ENCODE measurements at places on chromosomes 11 and 22.

DNA sequence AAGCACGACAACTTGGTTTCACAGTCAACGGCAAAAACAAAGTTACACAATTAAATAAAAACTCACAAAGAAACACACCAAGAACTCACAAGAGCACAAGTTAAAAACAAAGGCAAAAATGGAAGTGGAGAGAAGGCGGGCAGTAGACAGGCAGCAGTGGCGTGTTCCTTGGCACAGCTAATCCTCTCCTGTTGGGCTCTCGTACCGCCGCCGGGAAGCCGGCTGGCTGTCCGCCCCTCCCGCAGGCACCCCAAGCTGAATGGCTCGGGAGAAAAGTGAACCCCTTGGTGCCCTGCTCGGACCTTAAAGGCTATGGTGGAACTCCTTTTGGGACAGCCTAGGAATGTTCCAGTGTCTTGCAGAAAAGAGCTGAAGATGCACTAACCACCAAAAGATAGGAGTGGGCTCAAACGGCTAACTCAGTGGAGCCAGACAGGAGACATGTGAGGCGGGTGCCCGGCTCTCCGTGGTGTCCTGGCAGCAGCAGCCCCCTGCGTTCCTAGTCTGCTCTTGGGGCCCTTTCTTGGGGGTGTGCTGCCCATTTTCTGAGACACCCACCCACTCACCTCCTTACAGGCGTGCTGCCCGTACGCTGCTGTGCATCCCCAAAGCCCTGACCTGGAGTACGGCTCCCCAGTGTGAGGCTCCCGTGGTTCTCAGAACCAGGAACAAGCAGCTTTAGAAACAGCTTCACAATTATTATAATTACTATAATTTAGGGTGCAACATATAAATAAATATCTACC is 86.1 kb upstream of the BID start:
- no peak for DNase-seq

- DNase-seq = no peak
These were observed 88.6 kb downstream of the RTL6 start for GRCh38 chr22:44409211-44409973.

GRCh38 chr11:65386307-65387140 is at the start of gene FRMD8:
Gene FRMD8 (plus strand): TSS chr11:65386637. CDS start chr11:65387037, 400 bp downstream.
- DNase-seq = peak; percentile 84

GRCh38 chr11:120303004-120303637 is 22.0 kb upstream of the TLCD5 start:
- DNase-seq = peak; percentile 53

DNA sequence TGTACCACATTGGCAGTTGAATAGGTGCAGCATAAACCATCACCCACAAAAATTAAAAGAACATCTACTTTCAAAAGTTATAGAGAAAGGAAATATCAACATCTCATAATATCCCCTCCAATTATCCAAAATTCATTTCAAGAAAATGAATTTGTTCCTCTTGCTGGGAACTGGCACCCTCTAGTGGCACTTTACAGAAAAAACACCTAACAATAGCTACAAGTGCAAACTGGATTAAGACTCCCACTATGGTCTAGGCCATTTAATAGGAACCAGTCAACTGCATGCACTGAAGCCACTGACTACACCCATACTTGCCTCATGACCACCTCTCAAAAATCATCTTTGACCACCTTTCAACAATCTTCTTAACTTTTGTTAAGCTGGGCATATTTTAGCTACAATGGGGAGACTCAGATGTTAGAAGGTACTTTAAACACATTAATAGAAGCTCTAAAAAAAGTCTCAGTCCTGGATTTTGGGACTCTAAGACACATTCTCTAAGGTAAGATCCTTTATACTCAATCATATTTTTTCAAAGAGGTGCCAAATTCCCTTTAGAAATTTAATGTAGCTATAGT is 17.3 kb downstream of the TRAF6 start:
- peak; percentile 22 for DNase-seq

GRCh38 chr11:64135711-64136110 is 30.2 kb downstream of the MACROD1 start:
- no peak for DNase-seq

DNA sequence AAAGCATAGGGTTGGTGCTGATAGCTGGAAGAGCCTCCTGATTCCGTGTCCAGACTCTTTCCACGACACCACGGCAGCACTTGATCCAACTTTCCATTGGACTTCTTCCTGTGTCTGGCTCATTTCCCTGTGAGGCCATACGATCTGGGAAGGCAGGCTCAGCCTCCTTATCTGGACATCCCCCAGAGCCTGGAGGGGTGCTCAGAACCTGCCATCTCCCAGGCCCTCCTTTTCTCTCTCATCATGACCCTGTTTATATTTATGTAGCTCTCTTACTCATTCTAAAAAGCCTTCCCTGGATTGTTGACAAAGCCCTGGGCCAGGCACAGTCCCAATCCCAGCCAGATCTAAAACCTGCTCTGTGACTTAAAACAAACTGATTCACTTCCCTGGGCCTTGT is 7.8 kb upstream of the BCL9L start:
- no peak for DNase-seq

GRCh38 chr11:47477323-47477722 is 28.4 kb upstream of the RAPSN start:
- no peak for DNase-seq

DNA sequence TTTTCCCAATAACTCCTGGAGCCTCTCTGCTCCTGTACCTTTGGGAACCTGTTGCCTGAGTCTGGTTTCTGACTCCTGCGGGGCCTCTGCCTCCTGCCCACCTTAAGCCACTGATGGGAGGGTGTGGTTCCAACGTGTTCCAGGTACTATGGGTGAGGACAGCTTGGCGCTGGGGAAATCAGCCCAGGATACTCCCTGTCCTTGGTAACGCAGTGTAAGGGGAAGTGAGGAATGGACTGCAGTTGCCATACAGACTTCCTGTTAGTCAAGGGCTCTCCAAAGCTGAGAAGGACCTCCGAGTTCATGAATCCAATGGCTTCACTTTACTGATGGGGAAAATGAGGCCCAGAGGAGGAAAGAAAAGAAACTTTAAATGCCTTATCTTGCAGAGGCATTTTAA is 1.2 kb upstream of the MARK2 start:
- no peak for DNase-seq

DNA sequence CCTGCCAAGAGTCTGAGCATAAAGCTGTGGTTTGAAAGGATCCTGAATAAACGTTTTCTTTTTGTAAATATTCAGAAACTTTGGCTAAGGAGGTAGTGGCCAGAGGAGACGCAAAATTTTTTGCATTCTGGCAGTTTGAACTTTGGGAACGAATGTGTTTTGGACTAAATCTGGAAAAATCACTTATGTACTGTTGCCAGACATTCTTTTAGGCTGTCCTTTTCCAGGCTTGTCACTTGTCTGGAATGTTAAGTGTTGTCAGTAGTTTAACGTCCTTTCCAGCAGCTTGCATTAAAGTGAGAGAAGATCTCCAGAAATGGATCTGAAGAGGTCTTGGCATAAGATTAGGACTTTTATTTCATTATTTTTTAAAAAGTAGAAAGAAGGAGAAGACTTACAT is 18.5 kb downstream of the SPECC1L start:
- no peak for DNase-seq

DNA sequence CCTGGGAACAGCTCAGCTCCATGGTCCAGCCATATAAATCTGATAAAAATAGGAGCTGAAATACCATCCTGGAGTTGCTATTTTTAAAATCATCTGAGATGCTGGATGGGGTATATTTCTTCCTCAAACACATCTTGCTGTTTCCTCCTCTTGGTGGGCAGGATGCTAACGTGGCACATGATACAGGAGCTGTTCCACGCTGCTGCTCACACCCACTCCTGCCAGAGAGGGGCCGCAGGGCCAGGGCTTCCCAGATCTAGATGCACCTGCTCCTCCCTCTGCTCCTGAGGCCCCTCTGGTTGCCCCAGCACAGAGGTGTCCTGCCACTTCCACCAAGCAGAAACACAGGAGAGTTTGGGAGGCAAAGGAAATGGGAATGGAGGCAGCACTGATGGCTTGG is 3.3 kb upstream of the ST3GAL4 start:
- no peak for DNase-seq

- DNase-seq = no peak
These were observed 30.3 kb upstream of the EMID1 start for GRCh38 chr22:29175312-29175835.

DNA sequence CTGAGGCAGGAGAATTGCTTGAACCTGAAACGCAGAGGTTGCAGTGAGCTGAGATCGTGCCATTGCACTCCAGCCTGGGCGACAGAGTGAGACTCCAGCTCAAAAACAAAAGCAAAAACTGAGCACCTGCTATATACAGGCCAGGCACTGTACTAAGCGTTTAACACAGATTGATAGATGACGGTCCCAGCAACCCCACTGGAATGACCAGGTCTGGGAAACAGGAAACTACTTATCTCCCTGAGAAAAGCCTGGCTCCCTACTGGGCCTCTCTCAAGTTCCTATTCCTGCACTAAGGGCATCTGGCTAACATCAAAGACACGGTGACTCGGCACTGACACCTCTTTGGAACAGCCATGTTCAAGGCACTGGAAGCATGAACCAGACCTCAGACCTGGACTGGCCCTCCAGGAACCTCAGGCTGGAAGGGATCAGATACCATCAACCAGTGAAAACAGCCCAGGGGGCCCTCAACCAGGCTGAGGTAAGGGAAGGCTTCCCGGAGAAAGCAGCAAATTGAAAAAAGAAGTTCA is 16.6 kb downstream of the ARAP1 start:
- DNase-seq = no peak

DNA sequence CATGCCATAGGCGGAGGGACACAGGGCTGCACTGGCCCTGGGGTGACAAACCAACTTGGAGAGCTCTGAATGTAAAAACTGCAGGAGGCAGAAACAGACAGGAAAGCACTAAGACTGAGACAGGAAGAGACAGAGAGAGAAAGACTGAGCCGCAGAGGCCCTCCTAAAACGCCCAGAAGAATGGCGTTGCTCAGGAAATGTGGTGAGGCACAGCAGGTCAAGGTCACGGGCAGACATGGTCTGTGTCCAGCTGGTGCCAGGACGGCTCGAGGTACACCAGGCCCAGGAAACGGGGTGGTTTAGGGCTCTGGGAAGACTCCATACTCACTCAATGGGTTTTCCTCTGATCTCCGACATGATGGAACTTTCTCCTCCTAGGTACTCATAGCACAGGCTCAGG is 29.1 kb downstream of the MAFF start:
- DNase-seq = no peak

DNA sequence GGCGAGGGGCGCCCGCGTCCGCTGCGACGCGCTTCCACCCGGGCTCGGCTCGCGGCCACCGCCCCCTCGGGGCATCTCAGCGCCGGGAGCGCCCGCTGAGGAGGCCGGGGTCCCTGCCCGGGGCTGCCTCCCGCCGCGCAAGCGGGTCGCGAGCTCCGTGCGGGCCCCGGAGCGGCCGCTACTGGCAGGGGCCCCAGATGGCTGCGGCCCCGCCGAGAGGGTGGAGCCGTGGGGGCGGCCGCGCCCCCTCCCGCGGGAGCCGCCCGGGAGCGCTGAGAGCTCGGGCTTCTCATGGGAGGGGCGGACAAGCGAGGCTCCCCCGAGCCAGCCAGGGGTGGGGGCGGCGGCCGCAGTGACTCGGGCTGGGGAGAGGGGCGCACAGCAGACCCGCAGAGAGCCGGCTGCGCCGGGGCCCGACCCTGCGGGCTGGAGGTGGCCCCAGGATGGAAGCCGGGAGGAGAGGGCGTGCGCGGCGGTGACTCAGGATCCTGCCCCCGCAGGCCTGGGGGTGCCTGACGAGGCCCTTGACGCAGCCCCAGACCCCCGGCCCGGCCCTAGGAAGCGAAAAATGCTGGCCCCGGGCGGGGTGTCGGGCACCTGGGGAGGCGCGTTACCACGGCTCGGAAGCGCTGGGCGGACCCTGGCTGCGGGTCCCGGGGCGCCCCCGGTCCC is 603 bp upstream of the ZFTA start:
- no peak for DNase-seq

DNA sequence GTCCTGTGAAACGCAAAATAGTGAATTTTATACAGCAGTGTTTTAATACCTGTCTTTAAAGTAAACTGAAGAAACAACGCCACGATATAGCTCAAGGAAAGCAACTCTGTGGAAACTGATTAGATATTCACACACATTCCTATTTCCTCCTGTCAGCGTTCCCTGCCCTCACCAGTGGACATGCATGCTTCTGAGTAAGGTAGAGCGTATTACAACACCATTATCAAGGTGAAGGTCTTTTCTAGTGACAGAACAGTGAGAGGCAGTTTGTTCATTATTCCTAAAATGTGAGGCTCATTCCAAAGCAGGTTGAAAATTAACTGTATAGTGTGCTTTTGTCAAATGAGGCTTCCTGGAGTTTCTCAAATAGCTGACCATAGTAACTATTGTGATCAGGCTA is 153.1 kb downstream of the DDX10 start:
- DNase-seq = no peak

GRCh38 chr11:45273509-45273908 is 12.6 kb downstream of the SYT13 start:
- DNase-seq = no peak

DNA sequence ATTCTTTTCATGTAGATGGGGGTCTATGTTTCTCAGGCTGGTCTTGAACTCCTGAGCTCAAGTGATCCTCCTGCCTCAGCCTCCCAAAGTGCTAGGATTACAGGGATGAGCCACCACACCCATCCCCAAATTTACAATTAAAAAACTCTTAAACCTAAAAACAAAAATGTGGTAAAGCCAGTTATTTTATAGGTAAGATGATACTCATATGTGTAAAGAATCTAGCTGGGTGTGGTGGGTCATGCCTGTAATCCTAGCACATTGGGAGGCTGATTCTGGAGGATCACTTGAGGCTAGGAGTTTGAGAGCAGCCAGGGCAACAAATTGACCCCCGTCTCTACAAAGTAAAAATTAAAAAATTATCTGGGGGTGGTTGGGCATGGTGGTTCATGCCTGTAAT is 4.0 kb upstream of the RBM14 start:
- DNase-seq = no peak

- no peak for DNase-seq
These were observed 559.9 kb downstream of the MN1 start for GRCh38 chr22:27241430-27242321.

GRCh38 chr11:45551191-45551713 is 114.2 kb downstream of the CHST1 start:
- no peak for DNase-seq

Measured in GDM1 (cell line).